Body of pancreas (tissue), 4 donors: ENCODE measurements at places on chromosomes 12 and 14. TPM values are rescaled to one million over a fixed set of nuclear protein-coding genes. Genes with fewer than 3 reads are reported as not detected.

Gene SLC38A4
- 8.0 TPM for total RNA-seq

- no peak for DNase-seq
Observed at GRCh38 chr14:56826214-56826613, 15.9 kb upstream of the OTX2 start.

DNA sequence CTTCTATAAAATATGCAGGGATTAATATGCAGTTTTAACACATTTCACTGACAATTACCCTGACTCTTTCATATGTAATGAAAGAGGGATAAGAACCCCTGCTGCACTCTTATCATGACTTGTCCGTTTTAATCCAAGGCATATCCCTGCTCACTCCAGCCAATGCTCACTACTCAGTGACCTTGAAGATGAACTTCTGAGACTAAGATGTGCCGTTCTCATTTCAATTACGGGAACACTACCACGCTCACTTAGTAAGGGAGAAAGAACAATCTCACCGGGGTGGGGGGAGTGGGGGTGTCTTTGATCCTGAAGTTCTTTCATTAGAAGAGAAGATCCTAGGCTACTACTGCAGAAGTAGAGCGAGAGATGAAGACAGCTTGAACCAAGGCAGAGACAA, 50.5 kb downstream of the PKP2 start:
- DNase-seq = no peak

Gene HPD
- total RNA-seq = 3.0 TPM

- no peak for DNase-seq
Observed at GRCh38 chr12:4112290-4112689, 161.3 kb upstream of the CCND2 start.

- peak; percentile 22 for DNase-seq
Observed at GRCh38 chr12:110141389-110141788, 17.2 kb downstream of the IFT81 start.

DNA sequence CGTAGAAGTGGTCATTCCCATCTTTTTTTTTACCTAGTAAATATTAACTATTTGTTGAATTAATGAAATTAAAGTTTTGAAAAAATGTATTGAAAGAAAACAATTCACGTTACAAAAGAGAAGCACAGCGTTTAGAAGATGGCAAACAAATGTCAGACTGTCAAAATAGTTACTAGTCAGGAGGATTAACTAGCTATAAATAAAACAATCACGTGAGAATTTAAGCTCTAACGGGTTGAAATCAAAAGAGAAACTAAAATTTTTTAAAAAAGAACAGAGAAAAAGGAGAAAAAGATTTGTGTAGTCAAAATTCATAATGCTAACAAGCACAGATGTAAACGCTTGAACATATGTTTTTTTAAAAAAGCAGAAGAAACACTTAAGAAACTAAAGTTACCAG, 26.4 kb downstream of the DDHD1 start:
- no peak for DNase-seq

Gene TPH2
- 0.26 TPM for total RNA-seq

GRCh38 chr12:27844366-27845090, 64.5 kb upstream of the MANSC4 start:
- DNase-seq = peak; percentile 34

Gene MYBPC1
- 0.78 TPM for total RNA-seq

- no peak for DNase-seq
Observed at GRCh38 chr12:109232731-109233130, 76.4 kb downstream of the FOXN4 start.

Gene CNPY2
- 103 TPM for total RNA-seq

Gene VRTN
- not detected for total RNA-seq

Gene COX6A1
- 183 TPM for total RNA-seq

DNA sequence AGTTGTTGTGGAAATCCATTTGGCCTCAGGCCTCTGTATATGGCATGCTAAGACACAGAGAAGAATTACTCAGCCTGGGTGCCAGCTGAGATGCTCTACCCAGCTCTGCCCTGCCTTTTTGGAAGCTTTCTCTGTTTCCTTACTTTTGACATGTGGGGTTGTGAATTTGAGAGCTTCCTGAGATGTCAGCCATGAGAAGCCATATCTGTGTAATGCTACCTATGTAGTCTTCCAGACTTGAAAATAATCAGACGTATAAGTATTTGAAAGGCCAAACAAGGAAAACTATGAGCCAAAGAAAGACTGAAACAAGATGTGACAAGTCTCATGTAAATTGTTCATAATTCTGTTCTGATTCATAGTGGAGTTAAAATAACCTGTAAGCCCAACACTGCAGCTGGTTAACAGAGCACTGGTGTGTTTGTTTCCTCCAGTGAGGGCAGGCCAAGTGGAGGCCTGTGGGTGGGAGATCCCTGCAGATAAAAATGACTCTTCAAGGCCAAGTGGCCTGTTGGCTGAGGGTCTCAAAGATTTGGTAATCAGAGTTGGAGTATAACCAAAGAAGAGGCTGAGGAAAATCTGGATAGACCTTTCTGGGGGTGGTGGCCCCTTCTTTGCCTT, 94.0 kb downstream of the TMX1 start:
- no peak for DNase-seq

- DNase-seq = no peak
Observed at GRCh38 chr12:125395583-125396215, 330.5 kb downstream of the AACS start.

DNA sequence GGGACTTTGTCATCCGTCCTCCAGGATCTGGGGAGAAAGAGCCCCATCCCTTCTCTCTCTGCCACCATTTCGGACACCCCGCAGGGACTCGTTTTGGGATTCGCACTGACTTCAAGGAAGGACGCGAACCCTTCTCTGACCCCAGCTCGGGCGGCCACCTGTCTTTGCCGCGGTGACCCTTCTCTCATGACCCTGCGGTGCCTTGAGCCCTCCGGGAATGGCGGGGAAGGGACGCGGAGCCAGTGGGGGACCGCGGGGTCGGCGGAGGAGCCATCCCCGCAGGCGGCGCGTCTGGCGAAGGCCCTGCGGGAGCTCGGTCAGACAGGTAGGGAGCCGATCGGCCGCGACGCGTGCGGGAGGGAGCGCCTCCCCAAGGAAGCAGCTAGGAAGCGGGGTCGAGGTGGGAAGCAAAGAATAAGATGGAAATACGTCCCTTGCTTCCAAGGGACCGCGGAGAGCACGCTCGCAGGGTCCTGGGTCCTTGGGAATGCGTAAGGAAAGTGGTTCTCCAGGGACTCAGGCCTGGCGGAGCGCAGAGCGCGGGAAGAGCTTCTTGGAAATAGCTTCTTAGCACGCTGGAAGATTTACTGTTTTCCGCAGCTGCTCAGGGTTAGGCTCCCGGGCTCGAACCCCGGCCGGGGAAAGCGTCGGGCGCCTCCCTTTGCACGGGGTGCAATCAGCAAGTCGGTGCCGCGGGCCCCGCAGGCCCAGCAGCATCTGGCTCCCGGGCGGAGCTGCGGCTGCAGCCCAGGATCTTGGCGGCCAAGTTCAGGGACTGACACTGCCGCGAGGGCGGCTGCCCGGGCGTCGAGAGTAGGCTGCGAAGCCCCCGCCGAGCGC, 457 bp downstream of the SOCS2 start:
- DNase-seq = no peak

Gene CCDC88C
- total RNA-seq = 57.4 TPM

DNA sequence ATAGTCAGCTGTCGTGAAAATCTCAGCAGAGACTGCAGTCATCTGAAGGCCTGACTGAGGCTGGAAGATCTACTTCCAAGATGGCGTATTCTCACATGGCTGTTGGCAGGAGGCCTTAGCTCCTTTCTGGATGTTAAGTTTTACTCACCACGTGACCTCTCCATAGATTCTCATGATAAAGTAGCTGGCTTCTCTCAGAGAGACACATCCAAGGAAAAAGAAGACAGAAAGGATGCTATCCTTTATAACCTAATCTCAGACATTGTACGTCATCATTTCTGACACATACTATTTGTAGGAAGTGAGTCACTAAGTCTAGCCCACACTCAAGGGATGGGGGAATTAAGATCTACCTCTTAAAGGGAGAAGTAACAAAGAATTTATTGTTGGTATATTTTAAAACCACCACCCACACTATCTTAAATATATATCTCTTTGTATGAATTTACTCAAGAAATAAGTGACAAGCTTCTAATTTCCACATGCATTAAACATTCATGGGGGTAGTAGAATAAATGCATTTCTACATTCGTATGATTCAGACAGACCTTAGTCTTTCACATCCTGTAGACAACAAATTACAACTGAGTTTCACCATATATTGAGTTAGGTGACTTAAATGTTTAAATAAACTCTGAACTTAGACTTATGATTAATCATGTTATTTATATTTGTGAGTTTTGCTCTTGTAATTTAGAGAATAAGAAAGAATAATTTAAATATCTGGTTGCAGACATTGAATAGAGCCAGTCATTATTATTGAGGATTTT, 411.0 kb downstream of the LRIG3 start:
- DNase-seq = no peak

GRCh38 chr14:104317975-104318557, 179.7 kb downstream of the KIF26A start:
- peak; percentile 2 for DNase-seq

Gene FOXN4
- not detected for total RNA-seq

GRCh38 chr12:52694151-52694550, 9.2 kb downstream of the KRT77 start:
- no peak for DNase-seq

DNA sequence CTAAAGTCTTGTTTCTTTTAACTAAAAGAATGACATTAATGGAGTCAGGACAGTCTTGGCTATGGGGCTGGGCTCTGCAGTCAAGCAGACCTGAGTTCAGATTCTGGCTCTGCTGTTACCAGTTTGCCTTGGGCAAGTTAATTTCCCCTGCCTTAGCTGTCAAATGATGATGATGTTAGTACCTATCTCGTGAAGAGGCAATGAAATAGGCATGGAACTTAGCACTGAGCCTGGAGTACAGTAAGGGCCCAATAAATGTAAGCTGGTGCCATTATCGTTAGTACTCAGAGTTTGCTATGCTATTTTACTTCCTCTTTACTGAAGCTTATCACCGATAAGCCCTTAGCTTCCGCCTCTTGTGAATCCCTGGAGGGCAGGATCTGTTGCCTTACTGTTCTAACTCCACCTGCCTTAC, 8.5 kb downstream of the FBXW8 start:
- DNase-seq = no peak

Gene GLIPR1L1
- not detected for total RNA-seq

DNA sequence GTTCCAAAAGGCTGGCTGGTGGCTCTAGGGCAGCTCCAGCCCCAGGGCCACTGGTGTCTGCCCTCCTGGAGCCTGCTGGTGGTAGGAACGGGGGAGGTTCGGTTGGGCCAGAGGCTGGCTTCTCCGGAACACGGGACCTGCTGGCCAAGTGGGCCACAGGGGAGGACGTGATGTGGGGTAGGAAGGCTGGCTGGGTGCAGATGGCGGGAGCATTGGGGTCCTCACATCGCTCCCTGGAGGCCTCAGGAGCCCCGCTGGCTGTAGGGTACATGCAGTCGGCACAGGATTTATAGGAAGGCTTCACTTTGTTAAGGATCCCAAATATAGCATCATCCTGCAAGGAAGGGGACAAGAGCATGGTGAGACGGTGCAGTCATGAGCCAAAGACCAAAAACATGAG, 57.6 kb upstream of the CORO1C start:
- DNase-seq = no peak

Gene EPYC
- total RNA-seq = not detected

Gene TSHR
- total RNA-seq = not detected

GRCh38 chr12:64392221-64392620, 1.7 kb upstream of the C12orf56 start:
- DNase-seq = peak; percentile 8

DNA sequence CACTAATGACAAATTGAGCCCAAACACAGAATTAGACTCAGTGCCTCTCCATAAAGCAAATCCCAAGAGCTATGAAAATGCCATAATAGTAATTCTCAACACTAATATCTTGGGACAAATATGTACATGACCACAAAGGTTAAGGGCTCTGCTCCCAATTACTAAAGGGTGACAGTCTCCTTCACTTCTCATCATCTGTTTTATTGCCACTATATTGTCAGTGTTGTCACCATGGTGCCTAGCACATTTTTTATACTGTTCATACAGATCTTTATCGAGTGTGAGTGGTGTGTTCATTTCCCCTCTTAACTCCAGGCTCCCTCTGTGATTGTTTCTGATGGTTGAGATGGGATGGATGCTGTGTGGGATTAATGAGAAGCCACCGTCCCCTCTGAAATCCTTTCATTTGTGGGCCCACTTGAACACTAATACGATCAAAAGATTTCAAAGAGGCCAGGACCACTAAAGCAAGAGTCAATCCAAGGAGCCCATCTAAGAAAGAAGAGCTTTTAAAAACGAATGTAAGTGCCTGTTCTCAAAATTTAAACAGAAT, 277.7 kb downstream of the GXYLT1 start:
- no peak for DNase-seq

Gene HRK
- not detected for total RNA-seq

GRCh38 chr12:122847921-122848421, 12.7 kb downstream of the HIP1R start:
- no peak for DNase-seq

GRCh38 chr14:64906022-64906421, 8.2 kb upstream of the CHURC1 start:
- no peak for DNase-seq

- no peak for DNase-seq
Observed at GRCh38 chr12:104738776-104739642, 219.1 kb downstream of the SLC41A2 start.

DNA sequence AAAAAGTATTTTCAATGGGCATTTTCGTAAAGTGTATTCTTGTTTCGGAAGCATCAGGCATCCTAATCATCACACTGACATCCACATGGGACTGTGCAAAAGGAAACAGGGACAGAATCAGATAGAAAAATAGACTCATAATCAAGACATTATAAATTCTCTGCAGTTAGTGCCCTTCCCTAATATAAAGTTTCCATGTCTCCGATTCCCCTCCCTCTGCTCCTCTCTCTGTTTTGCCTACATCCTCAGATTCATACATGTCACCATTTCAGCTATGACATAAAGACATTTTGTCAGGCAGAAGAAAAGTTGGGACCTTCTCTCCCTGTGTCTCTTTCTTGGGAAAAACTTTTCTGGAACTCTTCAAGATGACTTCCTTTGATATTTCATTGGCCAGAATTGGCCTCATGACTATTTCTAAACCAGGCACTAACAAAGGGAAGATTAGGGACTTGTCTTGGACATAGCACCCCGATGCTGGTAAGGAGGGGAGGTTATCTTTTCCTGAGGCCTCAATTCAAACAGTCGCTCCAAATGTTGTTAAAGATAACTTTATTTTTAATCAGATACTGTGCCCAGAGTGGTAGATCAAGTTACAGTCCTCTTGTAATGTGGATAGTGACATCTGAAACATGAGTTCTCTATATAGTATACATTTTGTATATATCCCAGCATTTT, 212.1 kb upstream of the BTG1 start:
- DNase-seq = no peak

DNA sequence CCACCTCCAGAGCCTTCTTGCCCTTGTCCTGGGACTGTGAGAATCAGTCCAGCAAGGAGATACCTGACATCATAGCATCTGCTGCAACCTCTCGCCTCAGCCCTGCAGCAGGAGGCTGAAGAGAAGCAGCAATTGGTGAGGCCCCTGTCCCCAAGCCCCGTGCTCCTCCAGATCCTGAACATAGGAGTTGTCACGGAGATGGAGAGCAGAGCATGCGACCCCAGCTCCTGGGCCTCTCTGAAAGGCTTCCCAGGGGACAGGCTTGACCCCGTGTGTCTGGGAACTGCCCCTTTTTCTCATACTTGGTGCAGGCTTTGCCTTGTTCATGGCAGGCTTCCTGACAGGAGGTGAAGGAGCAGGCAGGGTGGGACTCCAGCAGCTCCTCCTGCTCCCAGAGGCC, 127.7 kb upstream of the PZP start:
- no peak for DNase-seq
